Naive B cell (primary cell): ENCODE measurements at places on chromosomes 2 and 18. TPM values are rescaled to one million over a fixed set of nuclear protein-coding genes. Genes with fewer than 3 reads are reported as not detected.

AGXT gene
- polyA plus RNA-seq = not detected

SPC25 gene
- not detected for polyA plus RNA-seq

KCNS3 gene
- polyA plus RNA-seq = 0.49 TPM

GRCh38 chr2:45177870-45178269 lies 168.6 kb upstream of the SIX2 start:
- no peak for DNase-seq
- no peak overlapping the region for H3K4me3 ChIP-seq
- H3K4me1 ChIP-seq = no peaks in the 10 kb centered on the region
- no peak overlapping the region for H3K27ac ChIP-seq
- H3K27me3 ChIP-seq = peaks cover 68% of the 10 kb centered on the region
- H3K36me3 ChIP-seq = no peaks in the 10 kb centered on the region

DNA sequence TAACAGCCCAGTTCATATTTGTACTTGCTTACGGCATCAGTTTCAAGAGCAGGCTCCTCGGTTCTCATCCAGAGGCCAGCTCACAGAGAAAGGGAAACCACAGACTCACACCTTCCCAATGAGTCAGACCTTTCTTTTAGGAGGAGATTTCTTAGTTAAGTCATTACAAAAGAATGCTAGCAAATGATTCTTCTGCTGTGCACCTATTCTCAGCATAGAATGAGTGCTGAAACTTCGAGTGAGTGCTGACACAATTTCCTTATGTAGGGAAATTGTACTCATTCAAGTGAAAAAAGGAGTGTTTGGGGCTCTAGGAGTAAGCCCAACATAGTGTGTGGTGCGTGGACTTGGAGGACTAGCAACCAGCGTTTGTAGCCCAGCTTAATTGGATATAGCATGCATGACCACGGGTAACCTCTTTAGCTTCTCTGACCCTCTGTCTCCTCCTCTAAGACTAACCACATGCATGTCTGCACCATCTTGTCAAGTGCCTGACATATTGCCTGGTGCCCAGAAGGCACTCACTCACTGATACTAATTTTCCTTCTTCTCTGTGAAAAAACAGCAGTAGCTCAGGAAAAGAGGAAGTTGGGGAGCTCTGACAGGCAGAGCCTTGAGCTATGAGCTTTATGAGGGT lies 87.0 kb downstream of the ALPK2 start:
- no peaks in the 10 kb centered on the region for H3K36me3 ChIP-seq
- no peaks in the 10 kb centered on the region for H3K27me3 ChIP-seq
- H3K4me3 ChIP-seq = no peak overlapping the region
- H3K27ac ChIP-seq = no peak overlapping the region

DNA sequence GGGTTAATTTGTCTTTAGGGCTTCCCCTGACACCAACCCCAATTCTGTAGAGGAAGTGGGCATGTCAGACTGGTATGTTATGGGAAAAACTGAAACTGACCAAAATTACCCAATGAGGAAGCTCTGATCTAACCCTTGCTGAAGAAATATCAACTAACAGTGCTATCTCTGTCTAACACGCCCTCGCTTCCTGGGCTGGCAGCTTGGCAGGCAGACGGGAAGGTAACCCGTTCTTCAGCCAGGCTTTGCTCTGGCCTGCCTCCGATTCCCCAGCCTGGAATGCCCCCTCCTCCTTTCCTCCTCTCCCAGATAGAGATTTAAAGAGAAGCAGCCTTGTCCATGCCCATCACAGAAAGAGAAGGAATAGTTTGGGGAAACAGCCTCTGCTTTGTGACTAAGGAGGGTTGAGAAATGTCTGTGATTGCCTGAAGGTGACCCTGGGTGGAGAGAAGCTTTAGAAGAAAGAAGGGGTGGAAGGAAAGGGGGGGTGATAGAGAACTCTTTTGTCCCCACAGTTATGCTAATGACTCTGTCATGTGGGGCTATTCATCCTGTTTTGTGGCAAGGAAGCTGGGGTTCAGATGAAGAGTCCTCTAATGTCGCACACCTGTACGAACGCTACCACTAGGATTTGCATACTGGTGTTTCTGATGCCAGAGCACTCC lies 15.4 kb downstream of the HK2 start:
- H3K4me1 ChIP-seq = peaks cover 78% of the 10 kb centered on the region
- no peaks in the 10 kb centered on the region for H3K36me3 ChIP-seq
- DNase-seq = peak; percentile 64
- H3K27ac ChIP-seq = peak overlapping the region; percentile 99
- H3K27me3 ChIP-seq = no peaks in the 10 kb centered on the region
